ENCODE measurements at places on chromosomes 4 and X.

DNA sequence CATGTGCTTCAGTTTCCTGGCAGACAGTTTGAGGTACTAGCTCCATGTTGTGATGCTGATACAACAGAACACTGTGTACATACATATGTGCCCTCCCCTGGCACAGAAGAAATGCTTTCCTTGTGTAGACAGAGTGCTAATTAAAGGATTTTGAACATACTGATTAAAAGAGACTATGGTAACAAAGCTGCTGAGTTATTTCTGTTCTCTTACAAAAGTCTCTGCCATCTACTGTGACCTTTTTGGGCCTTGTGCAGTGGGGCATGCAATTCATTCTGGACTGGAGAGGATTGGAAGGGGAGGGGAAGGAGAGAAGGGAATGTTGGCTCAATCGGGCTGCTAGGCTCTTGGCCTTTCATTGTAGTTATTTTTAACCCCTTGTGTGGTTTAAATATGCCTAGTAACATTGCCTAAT lies 6.0 kb downstream of the PDLIM5 start:
- no peak for DNase-seq

DNA sequence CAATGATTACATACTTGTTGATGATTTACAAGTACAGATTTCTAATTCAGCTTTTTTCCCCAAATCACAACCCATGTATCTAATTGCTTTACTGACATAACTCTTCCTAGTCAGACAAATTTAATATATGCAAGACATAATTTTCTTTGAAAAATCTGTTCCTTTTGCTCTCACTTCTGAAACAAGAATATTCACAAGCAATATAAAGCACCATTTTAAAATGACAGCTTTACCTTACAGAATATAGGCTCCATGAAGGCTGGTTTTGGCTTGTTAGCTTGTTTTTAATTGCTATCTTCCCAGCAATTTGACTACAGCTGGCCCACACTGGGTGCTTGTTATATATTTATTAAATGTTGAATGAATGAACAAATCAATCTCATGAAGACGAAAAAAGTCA lies 24.5 kb downstream of the GPM6A start:
- DNase-seq: no peak

DNA sequence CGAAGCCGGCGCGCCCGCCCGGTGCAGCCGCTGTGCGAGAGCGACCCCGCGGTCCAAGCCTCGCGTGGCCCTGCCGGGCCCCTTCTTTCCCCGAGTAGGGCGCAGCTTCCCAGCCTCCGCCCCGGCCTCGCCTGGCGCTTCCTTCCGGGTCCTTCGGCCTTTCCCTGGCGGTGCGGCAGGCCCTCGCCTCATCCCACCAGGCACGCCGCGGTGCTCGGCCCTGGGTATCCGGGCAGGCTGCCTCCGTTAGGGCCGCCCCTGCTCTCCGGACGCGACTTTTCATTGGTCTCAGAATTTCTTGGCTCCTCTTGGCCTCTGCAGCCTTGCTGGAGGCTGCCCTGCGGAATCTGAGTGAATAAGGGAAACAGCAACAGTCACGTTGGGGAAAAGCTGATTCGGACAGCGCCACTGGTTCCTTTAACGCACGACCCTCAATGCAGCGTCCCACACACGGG lies 429 bp downstream of the UVSSA start:
- DNase-seq: peak; percentile 75

GRCh38 chr4:150874338-150875226 lies 140.5 kb downstream of the LRBA start:
- DNase-seq: no peak

DNA sequence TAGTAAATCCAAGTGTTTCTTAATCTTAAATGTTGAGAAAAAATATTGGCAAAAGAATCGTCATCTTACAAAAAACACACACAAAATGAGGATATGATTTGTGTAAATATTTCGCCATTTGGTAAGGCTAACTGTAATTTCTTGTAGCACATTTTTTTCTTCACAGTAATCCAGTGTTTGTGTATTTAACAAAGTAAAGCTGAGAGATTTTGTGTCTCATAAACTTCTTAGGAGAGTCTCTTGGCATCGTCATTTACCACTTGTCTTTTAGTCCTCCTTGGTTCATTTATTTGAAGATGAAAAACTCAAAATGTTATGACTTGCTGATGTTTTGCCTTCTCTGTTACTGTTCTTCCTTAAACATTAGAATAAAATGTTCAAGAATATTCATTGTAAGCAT lies 326.7 kb upstream of the PITX2 start:
- DNase-seq: no peak

- DNase-seq: no peak
These were observed 1.3 kb downstream of the NPY1R start for GRCh38 chr4:163330916-163331628.

GRCh38 chr4:6224735-6225134 lies 24.4 kb upstream of the JAKMIP1 start:
- DNase-seq: no peak

GRCh38 chr4:177190995-177191580 lies 118.6 kb upstream of the NEIL3 start:
- DNase-seq: no peak

GRCh38 chr4:18247189-18247588 lies 225.6 kb upstream of the LCORL start:
- no peak for DNase-seq

DNA sequence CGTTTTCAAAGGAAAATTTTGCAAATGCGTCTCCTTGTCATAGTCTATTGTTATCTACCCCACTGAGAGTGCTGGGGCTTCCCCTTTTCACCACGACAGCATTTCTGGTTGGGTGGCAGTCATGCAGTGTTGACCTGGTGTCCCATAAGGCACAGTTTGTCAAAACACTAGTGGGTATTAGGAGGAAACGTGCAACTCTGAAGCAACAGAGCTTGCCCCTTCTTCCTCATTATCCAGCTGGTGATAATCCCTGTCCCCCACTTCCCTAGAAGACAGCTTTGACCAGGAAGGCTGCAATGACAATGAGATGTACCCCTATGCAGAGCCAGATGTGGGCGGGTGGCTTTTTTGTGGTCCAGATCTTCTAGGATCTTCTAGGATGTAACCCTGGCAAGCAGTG lies 1.8 kb downstream of the TBC1D1 start:
- DNase-seq: no peak

- DNase-seq: no peak
These were observed 46.5 kb upstream of the CPLX1 start for GRCh38 chr4:872241-872981.

DNA sequence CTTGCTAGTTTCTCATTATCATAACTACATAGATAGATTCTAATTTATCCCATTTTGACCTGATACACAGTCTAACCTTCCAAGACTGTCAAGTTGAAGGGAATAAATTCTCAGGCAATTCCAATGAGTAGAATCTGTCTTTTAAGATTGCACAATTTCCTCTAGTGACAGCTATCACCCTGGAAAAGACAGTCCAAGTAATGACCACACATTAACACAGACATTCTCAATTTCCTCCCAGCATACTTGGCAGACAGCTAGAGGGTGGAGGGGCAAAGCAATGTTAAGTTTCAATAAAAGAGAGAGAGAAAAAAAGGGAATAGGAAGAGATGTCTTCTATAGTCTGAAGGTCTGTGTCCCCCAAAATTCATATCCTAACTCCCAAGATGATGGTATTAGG lies 234.7 kb downstream of the LDB2 start:
- no peak for DNase-seq

DNA sequence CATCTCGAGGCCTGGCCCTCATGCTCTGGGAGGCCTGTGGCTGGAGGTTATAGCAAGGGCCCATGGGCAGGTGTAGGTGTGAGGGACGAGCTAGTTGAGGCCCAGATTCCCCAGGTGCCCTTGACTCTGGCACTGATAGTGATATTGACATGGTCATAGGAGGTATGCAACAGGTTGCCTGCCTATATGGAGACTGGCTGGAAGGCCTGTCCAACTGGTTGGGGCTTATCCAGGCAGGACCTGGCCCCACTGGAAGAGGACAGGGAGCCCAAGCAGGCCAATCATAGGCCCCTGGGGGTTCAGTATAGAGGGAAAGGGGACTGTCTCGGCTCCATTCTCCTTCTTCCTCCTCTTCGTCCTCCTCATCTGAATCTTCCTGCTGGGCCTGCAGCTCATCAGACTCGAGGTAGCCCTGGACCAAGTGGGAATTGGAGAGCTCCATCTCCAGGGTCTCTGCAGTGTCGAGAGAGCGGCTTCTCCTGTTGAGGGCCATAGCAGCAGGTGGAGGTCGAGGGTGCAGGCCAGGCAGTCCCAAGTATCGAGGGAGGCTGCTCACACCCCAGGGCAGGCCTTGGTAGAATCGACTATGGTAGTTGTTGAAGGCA lies 15.3 kb downstream of the AMER1 start:
- DNase-seq: no peak

- DNase-seq: no peak
These were observed 208.8 kb upstream of the VEGFC start for GRCh38 chr4:177001271-177002175.

DNA sequence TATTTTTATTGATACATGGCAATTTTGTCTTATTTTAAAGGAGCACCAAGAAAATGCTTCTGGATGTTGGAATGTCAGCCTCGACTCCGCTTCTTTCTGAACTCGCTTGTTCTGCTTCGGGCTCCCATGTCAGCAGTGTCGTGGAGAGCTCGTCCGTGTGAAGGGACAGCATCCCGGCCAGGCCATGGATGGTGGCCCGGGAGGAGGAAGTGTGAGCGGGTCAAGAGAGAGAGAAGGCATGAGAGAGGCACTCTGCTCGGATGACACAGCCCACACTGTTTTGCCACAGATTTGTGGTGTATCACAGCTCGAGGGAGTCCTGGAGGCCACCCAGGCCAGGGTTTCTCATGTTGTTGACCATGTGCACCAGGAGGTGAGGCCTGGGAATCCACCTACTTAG lies 107.0 kb downstream of the TRAPPC11 start:
- no peak for DNase-seq

- DNase-seq: no peak
These were observed 106.1 kb downstream of the GALNTL6 start for GRCh38 chr4:171919314-171919713.

DNA sequence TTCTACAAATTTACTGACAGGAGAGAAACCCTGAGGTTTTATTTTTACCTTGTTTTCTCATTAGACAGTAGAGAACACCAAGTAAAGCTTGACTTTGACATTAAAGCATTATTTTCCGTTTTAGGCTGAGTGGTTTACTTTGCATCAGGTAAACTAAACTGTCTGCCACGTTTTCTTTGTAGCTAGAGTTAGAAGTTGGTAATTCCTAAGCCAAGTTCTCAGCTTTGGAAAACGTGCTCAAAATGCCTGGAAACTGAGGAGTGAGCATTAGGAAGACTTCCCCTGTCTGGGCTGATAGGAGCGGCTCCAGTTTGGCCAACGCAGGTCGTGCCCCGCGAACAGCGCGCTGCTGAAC lies 819 bp downstream of the PDLIM3 start:
- no peak for DNase-seq
